HEK293T (cell line): ENCODE measurements at places on chromosomes 3 and 15.

- peak; percentile 32 for DNase-seq
Observed at GRCh38 chr3:61181874-61182273, 69.4 kb downstream of the FHIT start.

DNA sequence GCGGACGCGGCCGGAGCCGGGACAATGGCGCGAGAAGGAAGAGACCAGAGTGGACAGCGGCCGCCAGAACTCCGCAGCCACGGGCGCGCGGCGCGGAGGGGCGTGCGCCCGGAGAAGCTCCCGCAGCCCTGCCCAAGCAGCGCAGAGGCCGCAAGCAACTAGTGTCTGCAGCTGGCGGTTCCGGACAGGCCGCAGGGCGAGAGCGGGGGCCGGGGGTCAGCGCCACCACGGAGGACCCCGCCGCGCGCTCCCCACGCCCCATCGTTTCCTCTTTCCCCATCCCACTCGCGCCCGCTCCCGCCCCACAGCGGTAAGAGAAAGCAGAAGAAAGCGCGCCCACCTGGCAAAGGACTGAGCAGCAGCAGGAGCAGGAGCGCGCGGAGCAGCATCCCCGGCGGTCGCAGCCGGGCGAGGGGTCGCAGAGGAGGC, 440 bp downstream of the PRTG start:
- no peak for DNase-seq

GRCh38 chr3:113405180-113405579, 36.1 kb downstream of the CFAP44 start:
- DNase-seq, result no peak

GRCh38 chr3:58345457-58345856, 12.8 kb downstream of the PXK start:
- DNase-seq, result no peak

DNA sequence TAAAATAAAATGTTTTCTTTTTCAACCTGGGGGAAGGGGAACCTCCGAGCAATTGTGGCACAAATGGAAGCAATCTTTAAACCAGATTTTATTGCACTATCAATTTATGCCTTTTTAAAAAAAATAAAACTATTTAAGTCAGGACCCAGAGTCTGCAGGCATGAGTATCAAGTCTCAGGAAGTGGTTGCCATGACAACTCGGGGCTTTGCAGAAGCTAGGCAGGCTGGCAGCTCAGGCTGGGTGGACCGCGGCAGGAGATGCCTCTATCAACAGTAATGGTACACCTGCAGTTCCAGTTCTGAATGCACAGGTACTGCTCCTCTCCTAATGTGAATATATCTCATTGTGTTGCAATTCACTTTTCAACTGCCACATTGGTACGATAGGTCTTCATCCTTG, 447.7 kb downstream of the GABRG3 start:
- no peak for DNase-seq

DNA sequence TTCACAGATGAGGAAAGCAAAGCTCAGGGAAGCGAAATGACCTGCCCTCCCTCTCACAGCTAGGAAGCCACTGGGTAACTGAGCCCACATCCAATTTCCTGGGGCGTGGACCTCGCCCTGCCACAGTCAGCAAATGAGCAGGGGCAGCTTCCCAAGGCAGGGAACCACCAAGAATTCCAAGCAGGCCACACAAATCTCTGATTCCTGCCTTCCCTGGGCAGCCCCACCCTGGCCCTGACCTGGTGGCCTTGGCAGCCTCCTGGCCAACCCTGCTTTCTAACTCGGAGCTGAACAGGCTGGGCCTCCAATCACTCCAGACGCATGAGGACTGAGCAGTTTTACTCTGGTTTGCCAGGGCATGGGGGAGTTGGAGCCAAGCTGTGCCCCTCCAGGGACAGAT, 203.7 kb upstream of the TLE3 start:
- no peak for DNase-seq

GRCh38 chr3:107414325-107414964, 37.2 kb downstream of the CCDC54 start:
- no peak for DNase-seq

DNA sequence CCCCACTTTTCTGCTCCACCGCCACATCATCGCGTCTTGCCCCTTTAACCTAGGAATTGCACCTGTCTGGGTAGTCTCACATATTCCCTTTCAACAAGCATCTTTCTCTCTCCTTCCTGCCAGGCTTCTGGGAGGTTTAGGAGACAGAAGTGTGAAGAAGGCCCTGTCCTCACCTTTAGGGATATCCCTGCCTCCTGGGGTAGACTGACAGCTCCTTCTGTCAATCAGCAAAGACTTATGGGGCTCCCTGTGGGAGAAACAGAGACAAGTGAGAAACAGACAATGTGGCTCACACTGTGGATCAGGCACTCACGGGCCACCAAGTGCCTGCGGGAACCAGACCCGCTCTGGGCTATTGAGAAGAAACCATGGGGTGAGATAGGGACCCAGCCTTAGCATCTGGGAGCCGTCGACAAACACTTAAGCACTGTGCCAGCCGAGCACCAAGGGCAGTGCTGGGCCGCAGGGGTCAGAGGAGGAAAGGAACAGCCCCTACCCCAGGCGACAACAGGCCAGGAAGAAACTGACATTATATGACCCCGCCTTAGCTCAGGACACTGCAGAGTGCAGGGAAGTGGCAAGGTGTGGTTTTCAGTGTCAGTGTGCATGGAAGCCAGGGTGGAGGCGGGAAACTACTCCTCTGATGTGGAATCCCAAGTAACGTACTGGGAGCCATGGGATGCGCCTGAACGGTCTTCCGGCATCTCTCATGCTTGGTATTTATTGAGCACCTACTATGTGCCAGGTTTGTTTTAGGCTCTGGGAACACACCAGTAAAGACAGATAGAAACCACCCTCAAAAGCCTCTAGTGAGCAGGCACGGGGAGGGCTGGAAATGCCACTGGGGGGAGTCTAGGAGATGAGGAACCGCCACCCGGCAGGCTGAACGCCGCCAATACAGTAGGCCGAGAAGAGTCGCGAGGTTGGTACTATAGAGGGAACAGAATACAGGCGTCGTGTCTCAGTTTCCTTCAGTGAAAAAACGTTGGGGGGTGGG, 1.8 kb downstream of the EFCC1 start:
- no peak for DNase-seq

GRCh38 chr15:70475407-70475781, 288.0 kb downstream of the UACA start:
- DNase-seq, result no peak

DNA sequence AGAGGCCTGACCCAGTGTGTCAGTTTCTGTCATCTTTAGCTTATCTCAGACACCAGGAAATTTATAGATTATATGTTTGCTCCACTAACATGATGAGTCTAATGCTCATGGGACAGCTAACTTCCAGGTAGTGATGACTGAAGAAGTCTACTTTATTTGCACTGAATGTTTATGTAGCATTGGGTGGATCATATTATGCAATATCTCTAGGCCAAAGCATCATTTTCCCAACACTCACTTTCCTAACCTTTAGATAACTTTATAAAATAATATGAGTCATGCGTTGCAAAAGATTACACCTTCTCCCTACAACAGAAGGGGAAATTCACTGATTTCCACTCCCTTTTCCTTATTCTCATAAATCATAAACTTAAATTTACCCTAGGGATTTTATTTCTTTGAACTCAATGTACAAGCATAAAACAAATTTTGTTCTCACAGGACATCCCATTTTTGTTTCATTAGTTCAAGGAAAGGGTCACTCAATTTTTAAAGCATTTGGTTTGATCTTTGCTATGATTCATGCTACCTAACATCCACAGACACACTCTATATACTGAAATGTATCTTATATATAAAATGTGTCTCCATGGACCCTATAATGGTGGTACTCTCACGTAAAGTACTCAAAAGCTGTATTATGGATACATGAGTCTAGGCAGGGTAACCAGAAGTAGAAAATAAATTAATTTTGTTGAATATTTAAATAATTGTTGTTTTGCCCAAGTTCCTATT, 225.2 kb downstream of the WDR72 start:
- no peak for DNase-seq

- no peak for DNase-seq
Observed at GRCh38 chr3:186746008-186746407, 28.8 kb downstream of the KNG1 start.

DNA sequence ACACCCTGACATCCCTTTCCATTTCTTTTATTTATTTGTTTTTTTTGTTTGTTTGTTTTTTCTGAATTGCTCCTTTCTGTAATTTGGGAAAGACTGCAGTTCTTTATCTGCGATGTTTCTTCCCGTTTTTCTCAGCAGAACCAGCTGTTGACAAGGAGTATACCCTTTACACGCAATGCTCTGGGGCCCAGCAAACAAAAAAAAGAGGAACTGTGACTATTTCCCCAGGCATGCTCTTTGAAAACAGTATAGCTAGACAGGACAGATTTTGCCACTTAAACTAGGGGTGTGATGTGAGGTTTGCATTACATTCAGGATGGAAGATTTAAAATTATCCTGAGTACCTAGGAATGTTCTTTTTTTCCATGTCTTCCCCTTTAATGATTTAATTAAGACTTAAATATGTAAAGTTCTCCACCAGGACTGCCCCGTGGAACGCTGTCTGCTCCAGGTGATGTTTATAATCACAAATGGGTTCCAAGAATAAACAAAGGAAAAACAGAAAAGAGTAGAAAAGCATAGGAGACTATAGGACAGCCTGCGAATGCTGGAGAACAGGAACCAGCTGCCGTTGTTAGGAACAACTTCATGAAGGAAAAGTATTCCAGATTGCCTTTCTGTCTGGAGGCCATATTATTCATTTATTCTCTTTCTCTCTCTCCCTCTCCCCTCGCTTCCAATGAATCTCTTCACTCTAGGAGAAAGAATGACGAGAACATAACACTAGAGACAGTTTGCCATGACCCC, 43.3 kb downstream of the TGFBR2 start:
- no peak for DNase-seq

DNA sequence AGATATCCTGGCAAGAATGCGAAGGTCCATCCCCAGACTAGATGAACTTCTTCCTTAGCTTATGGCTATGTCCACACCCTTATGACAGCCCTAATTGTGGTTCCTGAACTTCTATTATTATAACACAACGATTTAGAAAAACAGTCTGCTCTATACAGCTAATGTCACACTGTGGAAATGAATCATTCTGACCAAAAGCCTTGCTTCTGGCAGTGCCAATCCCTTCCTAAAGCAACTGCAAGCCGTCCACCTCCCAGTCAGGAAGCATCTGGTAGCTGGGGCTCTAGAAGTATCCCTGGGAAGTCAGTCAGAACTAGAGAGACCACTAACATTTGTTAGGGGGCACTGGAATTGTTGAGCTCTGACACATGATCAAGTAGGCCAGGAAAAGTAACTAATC, 45.0 kb downstream of the MYO5A start:
- no peak for DNase-seq

DNA sequence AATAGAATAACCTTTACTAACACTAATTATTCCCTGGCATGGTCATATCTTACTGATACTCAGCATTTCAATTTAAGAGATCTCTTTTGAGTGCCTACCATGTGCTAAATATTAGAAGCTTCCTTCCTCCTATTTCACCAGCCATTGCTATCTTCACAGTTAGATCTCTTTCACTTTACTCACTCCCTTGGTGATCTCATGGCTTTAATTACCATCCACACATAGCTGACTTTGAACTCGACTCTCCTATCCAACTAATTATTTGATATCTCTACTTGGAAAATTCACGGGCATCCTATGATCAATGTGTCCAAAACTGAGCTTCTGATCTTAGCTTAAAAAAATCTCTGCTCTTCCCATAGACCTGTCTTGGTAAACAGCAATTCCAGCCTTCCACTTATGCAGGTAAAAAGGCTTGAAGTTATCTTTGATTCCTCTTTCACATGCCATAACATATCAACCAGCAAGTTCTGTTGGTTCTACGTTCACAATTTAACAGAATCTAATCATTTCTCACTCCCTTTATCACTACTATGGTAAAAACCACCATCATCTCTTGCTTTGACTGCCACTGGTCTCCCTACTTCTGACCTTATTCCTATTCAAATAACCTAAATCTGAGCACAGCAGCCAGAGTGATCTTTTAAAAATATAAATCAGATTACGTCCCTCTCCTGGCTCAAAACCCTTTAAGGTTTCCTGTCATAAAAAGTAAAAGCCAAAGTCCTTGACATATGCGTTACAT, 41.8 kb downstream of the HLTF start:
- no peak for DNase-seq

DNA sequence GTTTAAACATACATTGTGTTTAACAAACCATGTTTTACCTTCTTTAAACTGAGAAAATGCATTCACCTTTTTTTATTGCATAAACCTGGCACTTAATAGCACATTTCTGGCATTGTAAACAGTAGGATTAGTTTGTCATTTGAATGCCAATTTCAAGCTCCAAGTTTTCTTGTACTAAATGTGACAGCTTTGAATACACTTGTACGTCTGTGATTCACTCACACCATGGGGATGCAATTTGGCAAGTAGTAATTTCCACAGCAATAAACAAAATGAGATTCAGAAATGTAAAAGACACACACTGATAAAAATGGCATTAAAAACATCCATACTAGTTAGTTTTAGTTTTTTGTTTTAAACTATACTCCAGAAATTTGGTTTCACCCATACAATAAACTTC, 598.9 kb downstream of the SI start:
- no peak for DNase-seq

DNA sequence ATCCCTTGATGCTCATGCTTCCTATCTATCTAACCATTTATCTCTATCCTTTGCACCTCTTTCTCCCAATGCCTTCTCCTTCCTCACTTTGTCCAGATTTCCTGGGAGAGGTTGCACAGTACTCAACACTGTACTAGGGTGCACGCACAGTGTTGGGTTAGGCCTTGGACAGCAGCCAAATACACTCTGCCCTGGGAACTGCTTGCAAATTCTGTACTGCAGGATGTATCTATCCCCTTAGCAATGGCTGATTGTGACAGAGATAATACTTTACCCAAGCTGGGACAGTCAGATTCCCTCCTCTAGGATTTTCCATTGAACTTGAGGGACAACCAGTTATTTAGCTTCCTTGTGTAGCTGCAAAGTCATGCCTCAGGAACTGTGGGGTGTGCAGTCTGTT, 113.3 kb downstream of the IL20RB start:
- DNase-seq, result no peak

- no peak for DNase-seq
Observed at GRCh38 chr15:74383695-74384565, 16.5 kb upstream of the CYP11A1 start.

DNA sequence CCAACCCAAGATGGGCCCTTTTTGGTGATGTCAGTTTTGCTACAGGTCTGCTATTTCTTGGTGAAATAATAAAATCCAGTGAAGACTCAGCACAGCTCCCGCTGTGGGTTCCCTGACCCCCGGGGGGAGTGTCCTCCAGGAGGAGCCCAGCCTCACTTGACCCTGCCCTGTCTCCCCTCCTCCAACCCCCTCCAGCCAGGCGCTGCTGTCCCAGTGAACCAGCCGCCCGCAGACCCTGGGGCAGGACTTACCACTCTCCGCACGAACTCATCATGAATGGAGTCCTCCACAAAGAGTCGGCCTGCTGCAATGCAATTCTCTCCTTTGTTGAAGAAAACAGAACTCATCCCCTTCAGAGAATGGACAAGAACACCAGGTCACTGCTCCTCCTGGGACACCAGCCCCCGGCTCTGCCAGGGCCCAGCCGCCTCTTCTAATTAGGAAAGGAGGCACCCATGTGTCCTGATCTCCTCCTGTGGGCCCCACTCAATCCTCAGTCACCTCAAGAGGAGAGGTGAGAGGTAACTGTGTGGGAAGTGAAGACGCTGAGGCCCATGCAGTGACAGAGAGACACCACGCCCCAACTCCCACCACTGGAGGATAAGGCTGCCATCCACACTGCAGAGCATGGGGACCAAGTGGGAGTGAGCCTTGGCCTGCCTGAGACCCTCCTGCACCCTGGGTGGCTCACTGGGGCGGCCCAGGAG, 28.8 kb upstream of the SLC41A3 start:
- no peak for DNase-seq

- DNase-seq, result no peak
Observed at GRCh38 chr15:51812598-51812997, 16.9 kb upstream of the TMOD3 start.
